ENCODE measurements at places on chromosomes 3 and 15. TPM values are rescaled to one million over a fixed set of nuclear protein-coding genes. Genes with fewer than 3 reads are reported as not detected.
A peak's percentile ranks its signal among the peaks of the same experiment; 100 is the strongest.

- DNase-seq, result peak; percentile 21
Observed at GRCh38 chr3:108153451-108153981, 62.7 kb upstream of the CD47 start.

DNA sequence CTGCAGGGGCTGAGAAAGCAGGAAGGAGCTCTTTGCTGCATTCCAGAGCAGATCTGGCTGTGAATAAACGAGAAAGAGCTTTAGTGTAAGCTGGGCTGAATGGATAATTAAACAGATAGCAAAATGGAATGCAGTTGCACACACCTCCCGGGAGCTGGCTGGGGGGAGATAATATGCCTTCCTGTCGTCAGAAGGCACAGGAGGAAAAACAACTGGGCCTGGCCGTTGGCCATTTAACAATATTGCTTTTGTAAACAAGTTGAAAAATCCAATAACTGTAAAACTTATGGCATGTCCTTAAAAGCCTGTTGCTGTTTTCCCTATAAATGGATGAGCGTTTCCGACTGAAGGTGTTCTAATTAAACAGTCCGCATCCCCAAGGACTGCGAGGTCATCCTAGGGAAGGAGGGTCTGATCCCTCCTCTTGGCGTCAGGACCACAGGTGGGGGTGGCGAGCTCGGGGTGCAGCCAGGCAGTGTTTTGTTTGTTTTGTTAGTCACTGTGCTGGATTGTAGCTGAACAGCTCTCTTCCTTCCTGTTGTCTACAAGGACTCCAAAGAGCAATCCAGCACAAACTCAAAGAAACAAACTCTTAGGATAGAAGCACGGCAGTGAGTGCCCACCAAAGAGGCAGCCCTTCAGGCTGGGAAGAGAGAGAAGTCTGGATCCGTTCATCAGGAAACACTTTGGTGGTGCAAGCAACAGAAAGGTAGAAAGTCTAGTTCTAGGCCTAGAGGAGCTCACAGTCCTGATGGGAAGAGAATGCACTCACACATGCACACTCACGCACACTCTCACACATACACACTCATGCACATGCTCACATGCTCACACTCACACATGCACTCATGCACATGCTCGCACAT, 133.4 kb upstream of the SMAD3 start:
- peak; percentile 35 for DNase-seq

Gene UBA5
- total RNA-seq, result 63.6 TPM

- DNase-seq, result peak; percentile 81
Observed at GRCh38 chr3:139937674-139938279, 2.8 kb downstream of the CLSTN2 start.

DNA sequence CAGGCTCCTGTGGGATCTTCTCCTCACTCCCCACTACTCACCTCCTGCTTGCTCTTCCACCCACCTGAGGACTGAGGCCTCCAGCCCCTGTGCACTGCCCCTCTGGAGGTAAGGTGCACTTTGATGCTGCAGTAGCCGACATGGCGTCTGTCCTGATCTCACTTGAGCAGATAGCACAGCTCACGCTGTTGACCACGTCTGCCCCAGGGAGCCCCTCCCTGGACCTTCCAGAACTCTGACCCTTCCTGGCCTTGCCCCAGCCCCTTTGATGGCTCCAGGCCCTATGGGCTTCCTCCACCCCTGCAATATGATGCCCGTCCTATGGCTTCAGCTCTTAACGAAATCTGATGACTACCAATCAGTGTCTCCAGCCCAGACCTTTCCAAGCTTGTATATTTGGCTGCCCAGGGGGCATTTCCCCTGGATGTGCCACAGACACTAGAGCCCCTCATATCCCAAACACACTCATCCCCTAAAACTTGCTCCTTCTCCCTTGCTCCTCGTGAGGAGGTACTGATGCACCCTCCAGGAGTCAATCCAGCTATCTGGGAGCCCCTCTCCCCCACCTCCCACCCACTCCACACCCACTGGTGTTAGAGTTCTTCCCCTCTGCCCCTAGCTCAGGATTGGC, 27.1 kb downstream of the KY start:
- no peak for DNase-seq

DNA sequence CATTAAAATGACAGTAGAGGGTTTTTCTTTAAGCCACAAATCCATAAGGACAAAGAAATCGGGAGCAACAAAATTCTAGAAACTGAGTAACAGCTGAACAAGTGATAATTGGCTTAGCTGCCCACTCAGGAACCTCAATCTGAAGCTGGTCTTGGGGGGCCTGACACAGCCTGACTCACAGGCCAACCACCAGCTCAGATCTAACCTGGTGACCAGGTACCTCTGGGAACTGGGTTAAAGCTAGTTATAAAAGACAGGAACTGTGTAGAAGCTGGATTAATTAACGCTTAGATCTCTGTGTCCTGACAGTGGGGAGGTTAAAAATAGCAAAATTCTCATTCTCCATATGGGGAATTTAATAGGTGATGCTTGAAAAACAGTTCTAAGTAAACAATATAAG, 161.9 kb downstream of the PLCL2 start:
- DNase-seq, result no peak

GRCh38 chr15:90412356-90413194, 24.5 kb downstream of the IQGAP1 start:
- peak; percentile 65 for DNase-seq

GRCh38 chr15:75640483-75641178, 607 bp upstream of the IMP3 start:
- peak; percentile 64 for DNase-seq

Gene PLA2G4D
- not detected for total RNA-seq

- no peak for DNase-seq
Observed at GRCh38 chr3:861721-862120, 231.1 kb upstream of the CNTN6 start.

Measured in tongue (tissue), 3 donors.